ENCODE measurements at places on chromosomes 12 and 14.

- DNase-seq: no peak
These were observed 83.7 kb downstream of the DPF3 start for GRCh38 chr14:72810201-72810600.

- peak; percentile 87 for DNase-seq
These were observed 25.0 kb downstream of the DACT1 start for GRCh38 chr14:58662759-58663158.

DNA sequence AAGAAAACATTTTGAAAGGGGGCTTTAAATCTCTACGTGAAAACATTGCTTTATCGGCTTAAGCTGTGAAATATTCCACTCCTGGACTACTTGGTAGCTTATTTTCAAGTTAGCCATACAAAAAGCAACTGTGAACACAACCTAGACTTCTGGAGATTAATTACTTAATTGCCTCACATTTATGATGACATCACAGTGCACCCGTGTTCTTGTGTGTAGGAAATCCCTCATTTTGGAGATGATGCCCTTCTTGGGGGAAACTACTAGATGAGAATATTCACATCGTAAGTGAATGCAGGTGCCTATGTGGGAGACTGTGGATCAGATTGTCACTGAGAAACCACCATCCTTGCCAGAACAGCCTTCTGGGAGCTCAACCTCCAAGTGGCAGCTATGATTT lies 10.5 kb upstream of the B4GALNT3 start:
- peak; percentile 51 for DNase-seq

- DNase-seq: no peak
These were observed 7.0 kb downstream of the CLEC1B start for GRCh38 chr12:9991876-9992275.

- peak; percentile 67 for DNase-seq
These were observed 1.7 kb upstream of the NUAK1 start for GRCh38 chr12:106140223-106140986.

GRCh38 chr14:49092345-49092744 lies 493.8 kb downstream of the RPS29 start:
- DNase-seq: peak; percentile 74

GRCh38 chr14:93751946-93752655 lies 36.2 kb downstream of the PRIMA1 start:
- no peak for DNase-seq

DNA sequence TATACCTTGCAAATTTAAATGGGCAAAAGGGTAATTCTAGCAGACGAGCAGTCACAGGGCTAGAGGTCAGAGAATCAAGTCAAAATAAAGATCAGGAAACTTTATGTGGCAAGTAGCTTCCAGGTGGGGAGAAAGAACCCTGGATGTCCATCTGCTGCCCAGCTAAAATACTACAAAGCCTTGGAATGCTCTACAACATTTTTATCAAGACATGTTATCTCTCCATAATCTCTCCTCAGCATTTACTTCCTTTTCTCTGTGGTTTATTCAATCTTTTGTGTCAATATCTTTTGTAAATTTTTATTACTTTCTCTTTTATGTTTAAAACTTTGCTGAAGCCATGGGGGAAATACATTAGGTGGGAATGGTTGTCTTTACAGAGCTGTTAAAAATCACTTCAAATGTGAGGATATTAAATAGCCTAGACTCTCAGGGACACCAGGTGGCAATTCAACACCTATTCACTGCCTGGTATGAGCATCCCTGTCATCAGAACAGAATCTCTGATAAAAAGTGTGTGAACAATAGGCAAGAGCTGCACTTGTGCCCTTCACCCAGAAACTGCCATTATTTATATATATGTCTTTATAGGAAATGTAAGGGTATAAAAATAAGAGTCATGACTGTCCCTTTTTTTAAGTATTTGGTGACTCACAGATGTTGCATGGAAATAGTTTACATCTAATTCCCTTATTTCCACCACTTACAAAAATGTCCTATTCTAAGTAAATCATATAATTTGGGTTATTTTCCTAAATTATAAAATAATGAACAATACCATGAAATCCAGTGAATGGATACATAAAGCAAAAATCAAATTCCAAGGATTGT lies 152.9 kb downstream of the EPS8 start:
- DNase-seq: peak; percentile 1

DNA sequence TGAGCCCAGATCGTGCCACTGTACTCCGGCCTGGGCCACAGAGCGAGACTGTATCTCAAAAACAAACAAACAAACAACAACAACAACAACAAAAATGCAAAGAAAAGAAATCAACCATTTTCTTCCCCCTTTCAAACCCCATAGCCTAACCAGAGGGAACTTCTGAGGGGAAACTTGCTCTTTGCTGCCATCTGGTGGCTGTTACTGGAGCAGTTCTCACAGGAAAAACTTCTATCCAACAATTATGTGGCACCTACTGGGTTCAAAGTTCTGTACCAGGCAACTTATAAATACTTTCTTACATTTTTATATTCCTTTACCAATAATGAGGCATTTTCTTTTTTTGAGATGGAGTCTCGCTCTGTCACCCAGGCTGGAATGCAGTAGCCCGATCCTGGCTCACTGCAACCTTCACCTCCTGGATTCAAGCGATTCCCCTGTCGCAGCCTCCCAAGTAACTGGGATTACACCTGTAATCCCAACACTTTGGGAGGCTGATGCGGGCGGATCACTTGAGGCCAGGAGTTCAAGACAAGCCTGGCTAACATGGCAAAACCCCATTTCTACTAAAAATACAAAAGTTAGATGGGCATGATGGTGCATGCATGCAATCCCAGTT lies 50.9 kb upstream of the BICDL1 start:
- peak; percentile 69 for DNase-seq

GRCh38 chr14:90491911-90492531 lies 95.2 kb downstream of the CALM1 start:
- no peak for DNase-seq

GRCh38 chr14:94681300-94682060 lies 69.3 kb downstream of the SERPINA3 start:
- peak; percentile 31 for DNase-seq

- DNase-seq: peak; percentile 96
These were observed 368.7 kb downstream of the NELL2 start for GRCh38 chr12:44507461-44507860.

- no peak for DNase-seq
These were observed 190.4 kb upstream of the FOXN3 start for GRCh38 chr14:89607453-89607852.

DNA sequence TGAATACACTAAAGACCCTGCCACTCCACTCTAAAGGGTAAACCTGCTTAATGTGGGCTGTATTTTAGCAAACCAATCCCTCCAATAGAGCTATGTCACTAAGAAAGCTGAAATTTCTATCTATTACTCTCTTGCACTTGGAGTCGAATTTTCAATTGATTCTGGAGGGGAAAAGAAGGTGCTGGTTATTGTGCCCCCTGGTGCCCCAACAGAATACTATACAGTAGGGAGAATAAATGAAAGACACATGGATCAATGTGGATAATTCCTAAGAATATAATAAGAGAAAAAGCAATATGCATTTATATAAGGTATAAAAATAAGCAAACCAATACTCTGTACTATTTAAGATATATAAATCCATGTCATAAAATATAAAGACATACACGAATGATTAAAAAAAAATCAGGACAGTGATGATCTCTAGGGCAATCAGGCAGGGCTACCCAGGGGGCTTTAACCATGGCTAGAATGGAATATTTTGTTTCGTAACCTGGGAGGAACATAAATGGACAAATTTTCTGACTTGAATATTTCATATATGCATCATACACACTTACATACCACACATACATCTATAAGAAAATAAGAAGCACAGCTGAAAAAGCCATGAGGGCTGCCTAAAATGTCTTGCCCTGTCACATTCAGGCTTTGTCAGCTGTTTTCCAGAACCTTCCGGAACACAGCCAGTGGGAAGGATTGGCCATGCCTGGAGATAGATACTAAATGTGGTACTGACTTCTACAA lies 54.4 kb downstream of the EFCAB11 start:
- DNase-seq: peak; percentile 53

- DNase-seq: no peak
These were observed 5.0 kb downstream of the DAD1 start for GRCh38 chr14:22583994-22584393.

DNA sequence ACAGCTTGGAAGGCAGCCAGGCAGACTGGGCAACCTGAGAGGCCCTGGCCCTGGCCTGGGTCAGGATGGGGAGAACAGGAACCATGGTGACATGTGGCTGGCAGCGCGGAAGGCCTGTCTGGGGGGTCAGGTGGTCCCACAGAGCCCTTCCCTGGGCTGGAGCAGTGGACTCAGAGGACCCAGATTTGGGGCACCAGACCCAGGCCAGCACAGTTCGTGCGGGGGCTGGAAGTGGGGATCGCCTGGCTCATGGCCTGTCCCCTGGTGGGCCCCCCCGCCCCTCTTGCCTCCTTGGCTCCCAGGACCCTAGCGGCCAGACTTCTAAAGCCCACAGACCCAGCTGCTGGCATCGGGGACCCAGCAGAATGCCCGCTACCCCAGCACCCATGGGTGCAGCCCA lies 21.4 kb downstream of the MTA1 start:
- DNase-seq: no peak

DNA sequence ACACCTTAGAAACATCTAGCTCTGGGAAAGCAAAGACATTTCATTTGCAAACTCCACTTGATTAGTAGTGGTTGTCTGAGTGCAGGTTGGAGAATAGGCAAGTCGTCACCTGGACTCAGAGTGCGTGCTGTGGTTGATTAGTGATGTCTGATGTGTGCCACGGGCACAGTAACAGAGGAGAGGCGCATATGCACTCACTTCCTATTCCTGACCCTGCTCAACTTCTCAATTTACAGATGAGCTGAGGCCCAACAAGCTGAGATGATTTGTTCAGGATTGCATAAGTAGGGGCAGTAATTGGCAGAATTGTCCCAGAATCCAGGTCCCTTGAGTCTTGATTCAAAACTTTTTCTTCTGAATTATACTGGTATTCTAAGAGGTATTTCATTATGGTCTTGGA lies 44.9 kb downstream of the ADCK1 start:
- no peak for DNase-seq

DNA sequence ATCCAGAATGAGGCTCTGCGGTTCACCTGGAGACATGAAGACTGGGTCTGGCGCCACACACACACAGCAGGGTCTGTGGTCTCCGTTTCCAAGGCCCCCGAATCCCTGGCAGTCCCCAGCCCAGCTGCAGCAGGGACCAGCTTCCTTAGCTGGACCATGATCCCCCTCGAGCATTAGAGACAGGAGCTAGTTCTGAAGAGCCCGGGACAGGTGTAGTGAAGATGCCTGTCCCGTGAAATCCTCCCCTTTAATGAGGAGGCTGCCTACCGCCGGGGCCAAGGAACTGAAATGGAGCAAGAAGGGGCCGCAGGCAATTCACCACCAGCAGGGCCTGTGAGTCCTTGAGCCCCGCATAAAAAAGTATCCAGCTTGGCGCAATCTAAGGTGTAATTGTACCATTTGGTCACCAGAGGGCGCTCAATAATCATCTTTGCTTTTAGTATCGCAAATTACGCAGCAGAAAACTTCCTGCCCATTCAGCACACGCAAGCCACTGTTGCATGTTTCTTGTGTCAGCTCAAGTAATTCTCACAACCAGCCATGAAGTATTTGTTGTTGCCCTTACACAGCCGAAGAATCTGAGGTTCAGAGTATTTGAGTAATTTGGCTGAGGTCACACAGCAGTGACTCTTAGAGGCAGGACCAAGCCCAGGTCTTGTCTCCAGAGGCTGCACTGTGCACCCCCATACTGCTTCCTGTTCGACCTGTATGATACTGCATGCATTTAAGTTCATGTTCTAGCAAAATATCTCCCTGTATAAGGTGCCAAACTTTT lies 54.3 kb upstream of the PPP2R5C start:
- DNase-seq: peak; percentile 80

DNA sequence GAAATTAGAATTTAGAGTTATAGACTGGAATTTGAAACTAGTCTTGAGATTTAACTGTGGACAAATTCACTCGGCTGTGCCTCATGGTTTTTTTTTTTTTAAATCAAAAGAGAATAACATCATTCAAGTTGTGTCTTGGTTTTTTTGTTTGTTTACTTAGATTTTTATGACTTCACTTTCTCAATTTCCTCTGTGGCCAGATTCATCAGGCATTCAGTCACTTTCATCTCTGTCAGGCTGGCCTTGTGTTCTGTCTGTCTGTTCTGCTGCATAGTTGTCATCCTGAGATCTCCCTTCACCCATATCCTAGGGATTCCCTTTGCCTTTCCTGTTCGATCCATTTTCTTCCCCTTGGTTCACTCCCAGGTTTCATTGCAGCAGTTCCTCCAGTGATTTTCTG lies 10.0 kb downstream of the MARK3 start:
- DNase-seq: no peak

- DNase-seq: no peak
These were observed 15.8 kb downstream of the TEP1 start for GRCh38 chr14:20397511-20397910.

- peak; percentile 79 for DNase-seq
These were observed 14.0 kb downstream of the ABCB9 start for GRCh38 chr12:122951979-122952892.

DNA sequence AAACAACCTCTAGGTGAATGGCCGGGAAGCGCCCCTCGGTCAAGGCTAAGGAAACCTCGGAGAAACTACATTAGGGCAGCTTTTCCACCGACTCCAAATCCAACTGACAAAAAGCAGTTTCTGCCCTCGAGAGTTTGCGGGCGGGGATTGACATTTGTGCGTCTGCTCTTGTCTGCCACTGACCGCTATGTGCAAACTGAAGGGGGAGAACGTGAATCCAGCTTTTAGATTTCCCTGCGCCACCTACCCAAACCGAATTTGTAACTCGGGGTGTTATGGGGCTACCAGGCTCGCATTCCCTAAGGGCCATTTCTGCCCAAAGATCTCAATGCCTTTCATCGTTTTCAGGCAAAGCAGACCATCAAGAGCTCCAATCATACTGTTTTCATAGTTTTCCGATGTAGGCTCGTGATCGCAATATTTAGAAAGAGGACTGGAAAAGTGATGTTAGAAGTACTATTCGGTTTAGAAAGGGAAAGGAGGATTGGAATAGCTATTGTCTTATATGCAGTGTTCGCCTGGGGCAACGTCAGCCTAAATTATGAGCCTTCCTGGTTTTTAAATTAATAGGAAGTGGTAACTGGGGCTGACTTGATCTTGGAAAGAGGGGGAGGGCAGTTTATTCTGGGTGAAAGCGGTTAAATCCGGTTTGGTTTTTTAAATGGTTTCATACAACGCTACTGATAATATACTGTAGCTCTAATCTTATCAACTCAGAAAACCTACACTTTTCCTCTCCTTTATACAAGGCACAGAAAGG lies 45.4 kb downstream of the BCAT1 start:
- no peak for DNase-seq

GRCh38 chr12:20368651-20369304 lies 441 bp downstream of the PDE3A start:
- DNase-seq: peak; percentile 74

- DNase-seq: peak; percentile 72
These were observed 32.9 kb downstream of the ARID2 start for GRCh38 chr12:45762185-45763110.

- DNase-seq: no peak
These were observed 17.8 kb upstream of the BCL7A start for GRCh38 chr12:122003651-122004611.

DNA sequence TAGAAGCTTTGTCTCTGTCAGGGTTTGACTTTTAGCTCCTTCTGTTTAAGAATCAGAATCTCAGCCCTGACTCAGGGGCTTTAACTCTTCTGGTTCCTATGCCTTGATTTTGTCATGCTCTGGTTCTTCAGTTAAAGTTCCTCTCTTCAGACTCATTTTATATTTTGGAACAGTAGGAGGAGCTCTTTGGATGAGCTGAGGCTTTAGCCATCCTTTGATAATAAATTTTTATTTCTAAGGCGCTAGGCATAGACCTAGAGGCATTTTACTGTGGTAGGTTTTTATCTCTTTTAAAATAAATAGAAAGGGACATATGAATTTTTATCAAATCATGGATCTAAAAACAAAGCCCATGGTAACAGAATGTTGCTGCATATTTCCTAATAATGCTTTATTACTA lies 51.7 kb downstream of the ATP23 start:
- no peak for DNase-seq
